ENCODE measurements at places on chromosomes 6 and 20. TPM values are rescaled to one million over a fixed set of nuclear protein-coding genes. Genes with fewer than 3 reads are reported as not detected.

- H3K4me3 ChIP-seq = no peak overlapping the region
- H3K36me3 ChIP-seq = no peaks in the 10 kb centered on the region
- no peak overlapping the region for H3K27ac ChIP-seq
Measured at GRCh38 chr6:42901538-42901957, 14.3 kb upstream of the PTCRA start.

DNA sequence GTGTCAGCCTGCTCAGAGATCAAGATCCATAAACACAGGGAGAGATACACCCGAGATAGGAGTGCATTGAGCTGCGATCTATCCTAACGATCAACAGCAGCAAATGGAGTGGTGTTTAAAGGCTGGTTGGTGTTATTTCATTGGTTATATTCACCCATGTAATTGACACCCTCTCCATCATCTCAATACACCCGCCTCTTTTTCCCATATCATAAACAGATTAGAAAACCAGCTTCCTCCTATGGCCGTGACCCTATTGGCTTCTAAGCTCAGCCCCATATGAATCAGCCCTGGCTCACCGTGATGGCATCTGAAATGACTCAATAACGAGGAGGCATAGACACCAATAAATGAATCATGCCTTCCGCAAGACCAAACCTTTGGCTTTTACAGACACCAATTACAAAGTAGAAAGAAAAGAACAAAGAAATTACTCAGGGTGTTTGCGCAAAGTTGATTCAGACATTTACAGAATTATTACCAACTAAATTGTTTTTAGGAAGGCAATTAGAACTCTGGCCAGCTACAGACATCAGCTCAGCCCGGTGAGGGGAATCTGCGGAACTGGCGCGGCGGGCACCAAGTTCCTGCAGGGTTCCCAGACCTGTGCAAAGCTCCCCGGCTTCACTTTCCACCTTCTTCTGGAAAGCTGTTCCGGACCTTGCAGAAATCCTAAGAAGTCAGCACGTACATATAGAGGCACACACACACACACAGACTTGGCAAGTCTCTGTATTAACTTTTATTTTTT lies 11.5 kb downstream of the PMEPA1 start:
- peaks cover 16% of the 10 kb centered on the region for H3K36me3 ChIP-seq
- DNase-seq = peak; percentile 75
- H3K4me3 ChIP-seq = no peak overlapping the region
- peaks cover 39% of the 10 kb centered on the region for H3K4me1 ChIP-seq
- no peaks in the 10 kb centered on the region for H3K27me3 ChIP-seq

- peak; percentile 69 for DNase-seq
- H3K4me1 ChIP-seq = no peaks in the 10 kb centered on the region
- H3K27ac ChIP-seq = no peak overlapping the region
Measured at GRCh38 chr6:15036690-15037245, 209.1 kb upstream of the JARID2 start.

DNA sequence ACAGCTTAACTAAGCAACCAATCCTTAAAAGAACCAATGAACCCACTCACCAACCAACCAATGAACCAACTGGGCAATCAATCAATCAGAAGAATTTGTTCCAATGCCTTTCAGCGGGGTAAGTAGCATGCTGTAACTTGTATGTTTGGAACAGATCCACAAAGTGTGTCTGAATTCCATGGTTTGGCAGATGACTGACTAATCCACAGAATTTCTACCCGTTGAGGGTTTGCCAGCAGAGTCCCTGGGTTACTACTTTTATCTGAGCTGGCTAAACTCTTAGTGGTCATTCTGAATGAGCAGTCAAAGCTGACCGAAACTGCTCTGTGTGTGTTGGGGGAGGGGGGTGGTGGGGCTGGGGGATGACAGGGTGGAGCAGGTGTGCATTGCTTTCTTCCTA lies 125.0 kb upstream of the JAG1 start:
- DNase-seq = no peak
- H3K27ac ChIP-seq = no peak overlapping the region
- no peaks in the 10 kb centered on the region for H3K4me1 ChIP-seq
- H3K4me3 ChIP-seq = no peak overlapping the region
- H3K36me3 ChIP-seq = no peaks in the 10 kb centered on the region

GRCh38 chr6:161360520-161360919 lies 86.7 kb upstream of the AGPAT4 start:
- H3K4me1 ChIP-seq = no peaks in the 10 kb centered on the region
- H3K36me3 ChIP-seq = no peaks in the 10 kb centered on the region
- no peak for DNase-seq
- no peaks in the 10 kb centered on the region for H3K27me3 ChIP-seq

GRCh38 chr6:74199215-74199915 lies 503.4 kb downstream of the CD109 start:
- H3K27me3 ChIP-seq = no peaks in the 10 kb centered on the region
- no peaks in the 10 kb centered on the region for H3K36me3 ChIP-seq
- peaks cover 24% of the 10 kb centered on the region for H3K4me1 ChIP-seq
- no peak overlapping the region for H3K4me3 ChIP-seq
- peak; percentile 89 for DNase-seq
- H3K27ac ChIP-seq = peak overlapping the region; percentile 92

The CPNE5 gene
- total RNA-seq = not detected

All from SJCRH30 (cell line).